ENCODE measurements at places on chromosomes 6 and 20.
A peak's percentile ranks its signal among the peaks of the same experiment; 100 is the strongest.

DNA sequence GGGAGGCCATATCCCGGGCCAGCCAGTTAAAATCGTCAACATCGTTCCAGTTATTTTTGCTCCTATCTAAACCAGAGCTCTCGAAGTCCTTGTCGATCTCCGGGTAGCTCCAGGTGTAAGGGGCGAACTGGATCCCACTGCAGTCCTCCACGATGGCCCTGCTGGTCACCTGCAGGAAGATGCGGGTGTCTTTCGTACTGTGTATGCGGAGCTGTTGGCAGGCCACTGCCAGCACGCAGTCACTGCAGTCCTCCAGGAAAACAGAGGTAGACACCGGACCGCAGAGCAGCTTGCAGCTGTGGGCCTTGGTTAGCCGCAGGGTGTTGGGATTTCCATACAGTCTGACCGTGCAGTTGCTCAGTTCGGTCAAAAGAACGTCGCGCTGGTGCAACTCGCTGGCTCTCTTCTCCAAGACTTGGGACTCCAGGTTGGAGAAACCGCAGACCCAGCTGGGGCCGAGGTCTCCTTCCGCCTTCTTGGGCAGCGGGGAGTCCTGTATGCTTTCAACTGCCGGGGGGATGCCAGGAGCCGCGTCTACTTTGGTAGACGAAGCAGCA lies 742 bp downstream of the TBCC start:
- no peak for DNase-seq

DNA sequence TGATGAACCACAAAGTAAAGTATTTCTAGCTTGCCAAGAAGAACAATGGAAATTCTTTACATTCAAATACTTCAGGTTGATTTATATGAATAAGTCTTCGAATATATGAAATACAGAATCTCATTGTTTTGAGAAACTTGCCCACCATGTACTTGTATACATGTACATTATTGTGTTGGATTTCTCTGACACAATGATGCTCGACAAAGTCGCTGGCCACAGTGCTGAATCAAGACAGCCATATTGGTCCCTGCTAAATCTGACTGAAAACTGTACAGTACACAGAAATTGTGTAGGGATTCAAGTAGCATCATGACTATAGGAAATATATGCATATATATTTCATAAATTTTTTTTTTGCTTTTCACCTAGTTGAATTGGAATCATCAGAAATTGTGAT lies 13.1 kb upstream of the LIN28B start:
- no peak for DNase-seq

DNA sequence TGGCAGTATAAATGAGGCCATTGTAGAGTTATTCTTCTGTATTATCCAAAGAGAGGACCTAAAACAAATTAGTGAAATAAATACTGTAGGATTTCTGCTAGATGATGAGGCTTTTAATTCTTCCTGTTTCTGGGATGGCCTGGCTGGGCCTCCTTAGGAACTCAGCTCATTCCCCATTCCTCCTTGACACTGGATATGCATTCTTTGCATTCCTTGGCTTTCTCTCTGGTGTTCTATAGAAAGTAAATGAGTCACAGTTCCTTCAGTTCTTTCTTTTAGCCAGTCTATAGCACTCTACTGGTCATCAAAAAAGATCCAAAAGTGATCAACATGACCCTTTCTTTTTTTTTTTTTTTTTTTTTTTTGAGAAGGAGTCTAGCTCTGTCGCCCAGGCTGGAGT lies 8.6 kb downstream of the OR10C1 start:
- DNase-seq = no peak

DNA sequence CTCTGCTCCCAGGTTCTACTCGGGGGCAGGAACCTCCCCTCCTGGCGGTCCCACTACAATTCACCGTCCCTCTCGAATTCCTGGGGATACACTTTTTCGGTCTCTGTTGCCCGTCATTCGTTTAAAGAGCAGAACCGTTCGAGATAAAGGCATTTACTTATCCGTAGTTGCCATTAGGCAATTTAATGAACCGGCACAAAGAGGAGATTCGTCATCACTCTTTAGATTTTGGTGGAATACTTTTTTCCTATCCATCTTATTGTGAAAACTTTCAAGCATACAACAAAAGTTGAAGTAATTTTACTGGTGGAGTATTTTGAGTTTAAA lies 1.2 kb upstream of the CD24 start:
- DNase-seq = no peak

DNA sequence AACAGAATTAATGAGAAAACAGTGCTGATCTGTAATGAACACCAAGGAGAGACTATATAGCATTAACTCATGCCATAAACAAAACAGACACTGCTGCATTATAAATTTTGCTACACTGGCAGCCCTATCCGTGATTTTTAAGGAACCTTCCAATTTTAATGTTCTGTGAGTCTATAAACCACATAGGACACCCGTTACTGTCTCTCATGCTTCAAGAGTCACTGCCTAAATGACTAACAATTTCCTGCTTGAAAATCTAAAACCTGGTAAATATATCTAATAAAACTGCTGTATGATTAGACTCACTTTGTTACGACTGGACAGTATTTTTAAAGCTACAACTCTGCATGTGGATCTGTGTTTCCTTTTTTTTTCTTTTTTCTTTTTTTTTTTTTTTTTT lies 8.7 kb downstream of the CHD6 start:
- no peak for DNase-seq

- DNase-seq = no peak
Observed at GRCh38 chr6:102309700-102310099, 916.2 kb downstream of the GRIK2 start.

- no peak for DNase-seq
Observed at GRCh38 chr6:168244961-168245551, 74.5 kb downstream of the DACT2 start.

DNA sequence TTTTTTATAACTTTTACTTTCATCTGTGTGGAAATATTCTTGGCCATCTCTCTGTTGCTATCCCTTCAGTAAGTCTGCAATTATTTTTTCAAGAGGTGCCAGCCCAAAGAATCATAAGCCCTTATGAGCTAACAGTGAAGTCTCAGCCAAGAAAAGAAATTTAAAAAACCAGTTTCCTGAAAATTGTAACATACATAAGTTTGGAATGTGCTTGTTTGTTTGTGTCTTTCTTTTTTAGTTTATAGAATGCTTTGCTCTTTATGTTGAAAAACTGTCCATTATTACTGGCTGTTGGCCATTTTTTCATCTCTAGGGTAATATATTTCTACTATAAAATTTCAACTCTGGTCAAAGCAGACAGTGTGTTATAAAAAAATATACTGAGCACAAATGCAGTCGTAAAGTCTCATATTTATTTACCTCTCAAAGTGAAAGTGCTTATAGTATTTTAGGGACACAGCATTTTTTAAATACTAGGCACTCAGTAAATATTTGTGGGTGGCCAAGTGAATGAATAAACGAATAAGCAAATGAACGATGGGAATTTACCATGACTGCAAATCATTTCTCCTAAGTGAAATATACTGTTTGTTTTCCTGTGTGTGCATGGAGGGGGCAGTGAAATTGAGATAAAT lies 659.7 kb downstream of the KIF16B start:
- no peak for DNase-seq

GRCh38 chr20:5797843-5798462 lies 47.8 kb downstream of the SHLD1 start:
- no peak for DNase-seq

- no peak for DNase-seq
Observed at GRCh38 chr6:170149681-170150589, 140.9 kb downstream of the DLL1 start.

DNA sequence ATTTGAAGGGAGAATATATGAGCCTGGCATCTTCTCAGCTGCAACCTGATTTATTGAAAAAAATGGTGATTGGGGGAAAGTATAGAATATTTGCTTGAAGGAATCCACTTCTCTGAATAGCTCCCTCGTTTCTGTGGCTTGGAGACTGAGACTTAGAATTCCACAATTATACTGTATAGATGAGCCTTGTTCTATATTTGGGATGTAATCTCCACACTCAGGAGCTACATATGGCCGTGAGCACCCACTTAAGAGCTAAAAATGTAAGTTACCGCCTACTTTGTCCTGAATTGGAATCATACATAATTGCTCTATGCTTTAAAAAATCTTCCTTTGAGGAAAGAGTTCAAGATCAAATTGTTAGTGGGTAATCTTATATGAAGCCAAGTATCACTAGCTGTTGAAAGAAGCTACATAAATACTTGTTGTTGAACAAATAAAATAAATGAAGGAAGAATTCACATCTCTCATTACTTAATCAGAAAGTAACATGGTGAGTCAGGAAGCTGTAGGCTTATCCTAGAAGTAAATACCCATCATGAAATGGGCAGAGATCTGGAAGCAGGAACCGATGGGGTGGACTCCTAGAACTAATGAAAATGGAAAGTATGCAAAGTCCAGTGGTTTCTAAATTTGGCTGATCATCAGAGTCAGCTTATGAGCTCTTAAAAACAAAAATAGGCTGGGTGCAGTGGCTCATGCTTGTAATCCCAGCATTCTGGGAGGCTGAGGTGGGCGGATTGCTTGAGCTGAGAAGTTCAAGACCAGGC lies 254.3 kb downstream of the SOX4 start:
- no peak for DNase-seq

- DNase-seq = no peak
Observed at GRCh38 chr6:114288701-114289495, 53.9 kb downstream of the HS3ST5 start.

GRCh38 chr6:35297601-35298481 lies at the start of gene DEF6:
Gene DEF6, plus strand, starts transcription at chr6:35297818. Its CDS starts 39 bp downstream, at chr6:35297857.
- peak; percentile 81 for DNase-seq

DNA sequence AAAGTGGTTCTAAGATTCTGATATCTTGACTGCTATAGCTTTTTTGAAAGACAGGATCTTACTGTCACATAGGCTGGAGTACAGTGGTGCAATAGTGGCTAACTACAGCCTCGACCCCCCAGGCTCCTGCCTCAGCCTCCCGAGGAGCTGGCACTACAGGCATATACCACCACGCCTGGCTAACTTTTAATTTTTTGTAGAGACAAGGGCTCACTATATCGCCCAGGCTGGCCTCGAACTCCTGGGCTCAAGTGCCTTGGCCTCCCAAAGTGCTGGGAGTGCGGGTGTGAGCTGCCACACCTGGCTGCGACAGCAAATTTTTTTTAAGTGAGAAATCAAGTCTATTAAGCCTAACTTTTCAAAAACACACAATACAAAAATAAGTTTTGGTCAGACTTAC lies 106.6 kb downstream of the NOL4L start:
- no peak for DNase-seq

GRCh38 chr6:161370880-161371279 lies 97.0 kb upstream of the AGPAT4 start:
- DNase-seq = peak; percentile 19

- DNase-seq = no peak
Observed at GRCh38 chr6:131586543-131586942, 13.5 kb downstream of the ARG1 start.

DNA sequence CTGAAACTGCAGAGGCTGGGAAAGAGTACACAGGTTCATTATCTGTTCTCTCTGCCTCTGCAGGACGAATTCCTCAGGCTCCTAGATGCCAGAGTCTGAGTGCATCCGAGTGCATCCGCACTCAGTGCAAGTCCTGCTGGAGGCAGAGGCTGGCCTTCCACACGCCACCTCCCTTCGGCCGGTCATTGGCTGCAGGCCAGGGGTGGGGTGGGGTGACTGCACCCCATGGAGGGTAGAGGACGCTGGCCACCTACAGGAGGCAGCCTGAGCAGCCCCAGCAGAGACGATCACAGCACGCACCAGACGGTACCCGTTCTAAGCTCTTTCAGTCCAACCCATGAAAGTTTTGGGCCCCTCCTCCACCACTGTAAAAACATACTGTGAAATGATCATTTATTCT lies 11.7 kb downstream of the SFT2D1 start:
- DNase-seq = no peak

GRCh38 chr6:21263531-21264287 lies 329.8 kb upstream of the SOX4 start:
- DNase-seq = no peak

GRCh38 chr20:47857569-47858464 lies 72.5 kb upstream of the SULF2 start:
- no peak for DNase-seq

- DNase-seq = no peak
Observed at GRCh38 chr6:14002176-14002947, 77.6 kb downstream of the RNF182 start.

DNA sequence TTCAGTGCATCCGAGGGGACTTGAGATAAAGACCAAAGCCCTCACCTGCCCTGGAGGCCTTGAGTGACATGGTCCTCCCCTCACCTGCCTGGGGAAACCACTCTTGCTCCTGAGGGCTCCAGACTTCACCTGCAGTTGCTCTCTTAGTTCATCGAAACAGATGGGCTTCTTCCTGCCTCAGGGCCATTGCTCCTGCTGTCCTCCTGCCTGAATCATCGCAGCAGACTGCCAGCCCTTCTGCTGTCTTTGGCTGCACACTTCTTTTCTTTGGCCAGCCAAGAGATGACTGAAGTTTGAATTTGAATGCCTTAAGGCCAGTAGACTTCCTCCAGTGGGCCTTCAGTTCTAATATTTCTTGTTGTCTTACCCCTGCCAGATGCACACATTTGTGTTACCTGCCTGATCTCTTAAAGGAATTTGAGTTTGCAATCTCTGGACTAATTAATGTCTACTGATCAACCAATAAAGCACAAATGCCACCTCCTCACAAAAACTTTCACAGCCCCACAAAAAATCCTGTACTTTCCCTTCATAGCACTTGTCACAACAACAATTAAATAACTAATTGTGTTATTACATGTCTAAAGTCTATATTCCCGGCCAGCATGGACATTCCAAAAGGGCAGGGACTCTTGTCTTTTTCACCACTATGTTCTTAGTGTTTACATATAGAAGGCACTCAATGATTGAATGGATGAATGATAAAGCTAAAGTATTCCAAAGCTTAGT lies 56.7 kb upstream of the SGK1 start:
- no peak for DNase-seq

- DNase-seq = no peak
Observed at GRCh38 chr6:117817499-117817898, 89.6 kb upstream of the SLC35F1 start.

Measured in NCI-H1694 (cell line).